Stimulated activated CD8-positive, alpha-beta memory T cell treated with anti-CD3 and anti-CD28 coated beads, Interleukin-12 subunit alpha, Interleukin-12 subunit beta, amount 100 ng/mL, for 4 hours (primary cell): ENCODE measurements at places on chromosomes 2 and 18.

DNA sequence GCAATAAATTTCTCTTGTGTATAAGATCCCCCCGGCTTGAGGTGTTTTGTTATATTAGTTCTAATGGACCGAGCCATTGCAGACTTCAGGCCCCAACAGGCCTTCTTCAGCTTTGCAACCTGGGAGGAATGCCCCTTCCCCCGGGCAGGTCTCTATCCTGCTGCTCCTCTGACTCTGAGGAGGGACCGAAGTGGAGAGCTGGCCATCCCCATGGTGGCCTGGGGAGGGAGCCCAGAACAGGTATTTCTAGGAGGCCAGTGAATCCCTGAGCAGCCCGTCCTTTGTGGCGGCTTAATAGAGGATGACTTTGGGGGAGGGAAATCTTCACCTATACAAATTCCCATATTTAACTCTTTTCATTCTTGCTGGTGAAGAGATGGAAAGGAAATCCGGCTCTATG lies 715.8 kb upstream of the SOX11 start:
- DNase-seq = no peak

DNA sequence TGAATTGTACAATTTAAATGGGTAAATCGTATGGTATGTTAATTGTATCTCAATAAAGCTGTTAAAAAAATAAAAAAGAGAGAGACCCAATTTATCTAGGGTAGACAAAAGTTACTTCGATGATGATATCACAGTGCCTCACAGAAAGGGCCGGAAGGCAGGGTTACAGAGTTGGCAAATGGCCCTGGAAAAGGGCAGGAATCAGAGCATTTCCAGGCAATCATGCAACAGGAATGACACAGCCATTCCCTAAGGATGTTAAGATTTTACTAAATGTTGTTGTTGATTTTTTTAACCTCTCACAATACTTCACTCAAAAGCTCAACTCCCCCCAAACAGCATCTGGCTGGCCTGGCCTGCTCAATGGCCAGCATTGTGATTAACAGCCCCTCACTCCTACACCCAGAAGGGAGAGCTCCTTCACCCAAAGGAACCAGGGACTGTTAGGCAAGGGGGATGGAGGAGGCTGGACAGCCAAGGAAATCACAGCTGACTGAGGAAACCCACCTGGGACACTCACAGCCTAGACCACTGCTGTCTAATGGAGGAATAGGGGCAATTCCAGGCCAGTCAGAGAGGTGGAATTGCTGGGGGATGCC lies 7.7 kb upstream of the SP100 start:
- no peak for DNase-seq

DNA sequence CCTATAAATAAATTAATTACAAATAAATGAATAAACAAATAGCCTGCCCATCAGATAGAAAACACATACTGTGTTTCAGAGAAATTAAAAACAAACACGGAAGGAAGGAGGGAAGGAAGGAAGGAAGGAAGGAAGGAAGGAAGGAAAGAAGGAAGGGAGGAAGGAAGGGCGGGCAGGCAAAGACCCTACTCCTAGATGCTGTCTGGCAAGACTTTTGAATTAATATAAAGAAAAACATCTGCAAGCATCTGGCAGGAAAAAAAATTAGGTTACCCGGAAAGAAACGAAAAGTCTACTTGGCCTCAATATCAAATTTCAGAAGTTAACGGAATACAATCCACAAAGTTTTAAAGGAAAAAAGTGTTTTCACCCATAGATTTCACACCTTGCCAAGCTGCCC lies 49.1 kb downstream of the LOXHD1 start:
- no peak for DNase-seq

GRCh38 chr2:8598295-8599165 lies 83.3 kb upstream of the ID2 start:
- no peak for DNase-seq

DNA sequence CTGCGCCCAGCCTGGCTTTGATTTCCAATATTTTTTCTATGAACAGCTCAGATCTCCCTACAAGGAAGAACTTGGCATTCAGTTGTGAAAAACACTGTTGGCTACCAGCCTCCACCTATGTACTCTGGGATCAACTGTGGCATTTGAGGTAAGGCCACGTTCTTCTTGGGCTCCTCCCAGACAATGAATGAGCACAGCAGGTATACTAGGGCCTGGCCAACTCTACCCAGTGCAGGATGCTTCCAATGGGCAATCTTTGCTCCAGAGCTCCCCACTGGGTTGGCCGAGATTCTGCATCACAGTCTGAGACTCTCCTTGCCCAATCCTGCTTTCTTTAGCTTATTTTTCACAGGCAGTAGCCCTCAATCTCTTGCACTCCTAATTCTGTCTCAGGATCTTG lies 75.9 kb downstream of the TMEM131 start:
- DNase-seq = no peak

- no peak for DNase-seq
These were observed 224.1 kb downstream of the PHLPP1 start for GRCh38 chr18:62939433-62939832.

GRCh38 chr18:61348230-61348629 lies 15.0 kb downstream of the CDH20 start:
- no peak for DNase-seq

DNA sequence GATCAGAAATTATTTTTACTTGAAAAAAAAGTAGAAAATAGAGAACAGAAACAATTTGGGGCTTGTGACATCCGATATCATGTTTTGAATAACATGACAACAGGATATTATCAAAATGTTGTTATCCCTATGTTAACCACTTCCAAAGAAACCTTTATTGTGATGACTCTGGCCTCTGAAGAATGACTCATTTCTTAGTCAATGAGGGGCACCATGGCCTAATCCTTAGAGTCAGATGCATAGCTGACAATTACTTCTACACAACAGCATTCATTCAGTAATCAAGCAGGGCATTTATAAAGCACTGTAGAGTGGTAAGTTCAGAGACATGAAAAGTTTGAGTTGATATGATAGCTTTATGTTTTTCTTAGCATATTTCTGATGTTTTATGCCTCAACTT lies 703.0 kb downstream of the RNF144A start:
- DNase-seq = no peak

GRCh38 chr2:76169276-76170008 lies 458.7 kb upstream of the GCFC2 start:
- DNase-seq = no peak

DNA sequence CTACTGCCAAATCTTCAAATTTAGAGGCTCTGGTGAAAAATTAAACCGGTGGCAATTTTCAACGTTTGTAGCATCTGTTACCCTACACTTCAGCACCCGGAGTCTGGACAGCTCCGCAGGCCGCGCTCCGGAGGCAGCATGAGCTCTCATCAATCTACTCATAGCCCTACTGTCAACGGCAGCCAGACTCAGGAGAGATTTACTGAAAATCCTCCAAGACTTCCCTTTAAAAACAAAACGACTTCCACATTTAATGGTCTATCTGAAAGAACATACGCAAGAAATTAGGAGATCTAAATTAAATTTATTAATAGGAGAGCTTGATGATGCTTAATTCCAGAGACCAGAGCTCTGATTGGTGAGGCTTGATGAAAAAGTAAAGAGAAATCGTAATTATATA lies 970 bp upstream of the ADCYAP1 start:
- no peak for DNase-seq

DNA sequence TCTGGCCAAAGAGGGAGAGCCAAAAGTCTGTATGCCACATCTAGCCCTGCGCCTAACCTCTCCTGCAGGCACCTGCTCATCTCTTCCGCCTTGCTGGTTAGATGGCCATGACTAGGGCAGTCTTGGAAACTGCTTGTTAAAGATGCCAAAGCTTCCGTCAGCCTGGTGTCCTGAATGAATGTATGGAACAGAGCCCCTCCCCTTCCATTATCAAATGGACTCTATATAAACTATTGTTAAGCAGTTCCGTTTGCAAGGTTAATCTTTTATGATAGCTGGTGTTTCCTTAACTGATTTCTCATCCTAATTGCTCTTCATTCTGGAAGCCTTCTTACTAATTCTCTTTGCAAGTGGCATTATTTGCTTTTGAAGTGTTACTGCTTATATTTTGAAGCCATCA lies 87.1 kb downstream of the ATP9B start:
- DNase-seq = no peak

DNA sequence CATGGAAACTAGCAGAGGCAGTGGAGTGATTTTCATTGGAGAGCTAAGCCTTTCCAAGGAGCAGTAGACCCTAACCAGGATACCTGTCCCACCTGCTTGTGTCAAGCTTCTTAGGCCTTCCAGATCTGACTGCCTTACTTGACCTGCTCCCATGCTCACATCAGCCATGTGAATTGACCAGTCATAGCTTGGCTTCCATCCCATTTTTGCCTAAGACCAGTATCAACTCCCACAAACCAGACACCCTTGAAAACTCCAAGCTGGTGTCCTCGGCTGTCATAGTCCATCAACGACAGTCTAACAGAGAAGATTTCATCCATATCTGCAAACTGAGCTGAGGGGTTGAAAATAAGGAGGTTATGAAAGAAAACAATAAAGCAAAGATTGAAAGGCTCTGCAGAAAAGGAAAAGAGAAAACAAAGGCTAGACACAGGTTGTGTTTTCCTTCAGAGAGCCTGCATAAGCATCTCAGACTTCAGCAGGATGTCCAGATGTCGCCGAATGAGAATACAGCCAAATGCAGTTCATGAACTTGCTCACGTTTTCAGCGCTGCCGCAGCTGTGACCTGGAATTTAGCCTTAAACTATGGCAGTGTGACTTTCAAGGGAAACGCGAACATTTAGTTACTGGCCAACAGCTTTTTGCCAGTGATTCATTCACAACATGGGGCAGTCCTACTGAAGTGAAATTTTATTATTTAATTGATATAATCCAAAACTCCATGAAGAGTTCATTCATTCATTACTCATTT lies 868.1 kb upstream of the ID2 start:
- no peak for DNase-seq

GRCh38 chr18:41036346-41036745 lies 918.7 kb upstream of the PIK3C3 start:
- DNase-seq = no peak

DNA sequence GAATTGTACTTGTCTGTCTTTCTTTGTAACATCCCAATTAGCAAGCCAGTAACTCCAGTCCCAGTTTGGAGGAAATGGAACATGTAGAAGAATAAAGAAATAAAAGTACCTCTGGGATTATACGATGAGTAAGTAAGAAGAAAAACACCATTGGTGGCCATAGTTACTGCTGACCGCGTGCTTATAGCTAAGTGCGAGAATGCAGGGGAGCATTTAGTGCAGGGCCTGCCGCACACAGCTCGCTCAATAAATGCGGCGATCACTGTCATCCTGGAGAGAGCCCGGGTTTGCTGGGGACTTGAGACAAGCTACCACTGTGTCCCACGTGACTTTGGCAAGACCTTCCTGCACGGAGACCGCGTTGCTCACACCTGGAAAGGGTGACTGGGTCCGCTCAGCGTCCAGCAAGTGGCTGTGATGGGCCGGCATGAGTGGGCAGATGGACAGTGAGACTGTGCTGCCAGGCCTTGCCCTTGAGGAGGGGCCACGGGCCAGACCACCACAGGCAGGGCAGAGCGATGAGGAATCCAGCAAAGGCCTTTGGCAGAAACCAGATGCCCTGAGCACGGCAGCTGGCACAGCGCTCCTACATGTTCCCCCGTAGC lies 54.8 kb downstream of the ADI1 start:
- DNase-seq = no peak

DNA sequence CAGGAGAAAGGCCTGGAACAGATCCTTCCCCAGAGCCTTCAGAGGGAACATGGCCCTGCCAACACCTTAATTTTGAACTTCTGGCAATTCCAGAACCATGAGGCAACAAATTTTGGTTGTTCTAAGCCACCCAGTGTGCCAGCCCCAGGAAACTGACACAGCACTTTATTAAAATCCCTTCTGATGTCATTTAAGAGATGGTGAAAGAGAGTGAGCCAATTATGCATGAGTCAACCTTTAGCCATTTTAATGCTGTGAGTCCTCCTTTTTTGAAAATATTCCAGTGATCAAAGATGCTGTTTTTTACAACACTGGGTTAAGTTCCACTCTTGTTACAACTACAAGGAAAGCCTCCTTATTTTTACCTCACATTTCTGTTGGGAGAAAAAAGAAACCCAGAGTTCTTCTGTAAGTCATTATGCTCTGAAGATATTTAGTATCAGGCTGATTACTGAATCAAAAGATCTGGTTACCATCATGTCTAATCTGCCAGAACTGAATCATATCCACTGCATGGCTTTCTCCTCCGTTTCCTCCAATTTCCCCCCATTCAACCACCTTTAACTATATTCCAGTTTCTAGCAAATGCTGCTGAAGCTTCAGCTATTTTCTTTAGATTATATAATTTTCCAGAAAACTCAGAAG lies 235.4 kb downstream of the TXNL1 start:
- no peak for DNase-seq

DNA sequence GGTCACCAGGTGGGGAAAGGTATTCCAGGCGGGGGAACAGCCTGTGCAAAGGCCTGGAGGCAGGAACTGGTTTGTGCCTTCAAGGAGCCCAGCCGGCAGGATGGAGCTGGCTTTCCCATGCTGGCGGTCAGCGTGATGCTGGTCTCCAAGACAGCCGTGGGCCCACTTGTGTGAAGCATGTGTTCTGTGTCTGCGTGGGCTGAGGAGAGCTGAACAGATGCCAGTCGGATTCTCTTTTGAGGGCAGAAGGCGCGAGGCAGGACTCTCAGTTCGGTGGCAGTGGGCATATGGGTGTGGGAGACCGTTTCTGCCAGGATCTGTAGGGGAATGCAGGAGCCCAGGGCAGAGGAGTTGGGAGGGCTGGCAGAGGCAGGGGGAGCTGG lies 191.6 kb downstream of the TWIST2 start:
- DNase-seq = no peak

- DNase-seq = no peak
These were observed 149.9 kb downstream of the RPIA start for GRCh38 chr2:88841224-88841929.

DNA sequence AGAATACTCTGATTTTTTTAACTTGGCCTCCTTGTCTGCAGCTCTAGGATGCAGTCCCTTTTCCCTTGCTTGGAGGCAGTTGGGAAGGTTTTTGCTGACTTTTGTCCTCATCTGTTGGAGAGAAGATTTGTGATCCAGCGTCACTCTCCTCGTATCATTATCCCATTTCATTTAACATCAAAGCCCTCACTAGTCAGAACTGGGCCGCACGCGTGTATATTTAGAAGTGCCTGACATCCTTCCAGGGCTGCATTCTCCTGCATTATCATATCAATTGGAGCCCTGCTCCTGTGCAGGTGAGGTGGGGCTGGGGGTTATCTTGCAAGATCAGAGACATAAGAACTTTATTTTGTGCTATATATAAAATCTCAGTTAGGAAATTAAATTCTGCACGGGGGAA lies 435.1 kb upstream of the HS6ST1 start:
- DNase-seq = no peak

GRCh38 chr2:110650346-110650745 lies 27.5 kb downstream of the BUB1 start:
- no peak for DNase-seq

- no peak for DNase-seq
These were observed 8.5 kb upstream of the RMDN2 start for GRCh38 chr2:37916512-37917082.

DNA sequence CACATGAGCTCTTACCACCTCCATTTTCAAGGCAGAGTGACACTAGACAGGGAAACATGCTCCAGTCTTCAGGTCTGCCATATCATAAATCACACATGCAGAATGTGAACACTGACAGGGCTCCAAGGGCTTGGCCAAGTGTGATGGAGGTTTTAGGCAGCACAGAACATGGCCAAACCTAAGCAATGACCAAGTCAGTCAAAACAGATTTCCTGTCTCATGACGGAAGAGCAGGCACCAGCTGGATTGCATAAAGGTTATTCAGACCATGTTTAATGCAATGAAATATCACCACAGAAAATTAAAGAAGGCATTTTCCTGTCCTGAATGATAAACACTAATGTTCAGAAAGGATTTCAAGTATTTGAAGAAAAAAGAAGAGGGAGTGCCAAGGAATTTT lies 72.5 kb downstream of the SUMO1 start:
- no peak for DNase-seq

GRCh38 chr2:29487967-29488555 lies 372.8 kb downstream of the CLIP4 start:
- DNase-seq = no peak
